ENCODE measurements at places on chromosomes 11 and 22.

- H3K27ac ChIP-seq: no peak overlapping the region
- no peaks in the 10 kb centered on the region for H3K27me3 ChIP-seq
- H3K4me3 ChIP-seq: no peak overlapping the region
- H3K4me1 ChIP-seq: peaks cover 20% of the 10 kb centered on the region
- DNase-seq: no peak
- H3K36me3 ChIP-seq: peaks cover 30% of the 10 kb centered on the region
Observed at GRCh38 chr11:65777821-65778361, 2.9 kb downstream of the AP5B1 start.

- DNase-seq: no peak
- H3K27me3 ChIP-seq: no peaks in the 10 kb centered on the region
Observed at GRCh38 chr11:11247576-11247975, 105.5 kb downstream of the CSNK2A3 start.

- no peaks in the 10 kb centered on the region for H3K36me3 ChIP-seq
- no peaks in the 10 kb centered on the region for H3K27me3 ChIP-seq
- H3K4me3 ChIP-seq: no peak overlapping the region
- H3K27ac ChIP-seq: no peak overlapping the region
Observed at GRCh38 chr22:44355716-44356070, 42.9 kb upstream of the SHISAL1 start.

DNA sequence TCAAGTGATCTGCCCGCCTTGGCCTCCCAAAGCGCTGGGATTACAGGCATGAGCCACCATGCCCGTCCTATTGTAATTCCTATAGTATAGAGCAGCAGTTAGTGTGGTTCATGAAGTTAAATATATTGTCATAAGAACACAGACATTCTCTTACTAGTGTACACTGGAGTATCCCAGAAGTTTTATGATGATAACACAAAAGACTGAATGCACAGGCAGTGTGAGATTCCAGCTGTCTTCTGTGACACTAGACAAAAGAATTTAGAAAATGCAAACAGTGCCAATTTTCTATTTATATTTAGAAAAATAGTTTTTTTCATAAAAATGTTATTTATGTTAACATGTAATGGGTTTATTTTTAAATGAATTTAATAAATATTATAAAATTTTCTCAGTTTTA is 39.4 kb upstream of the RBX1 start:
- no peaks in the 10 kb centered on the region for H3K27me3 ChIP-seq
- H3K4me3 ChIP-seq: no peak overlapping the region
- H3K4me1 ChIP-seq: no peaks in the 10 kb centered on the region
- no peak overlapping the region for H3K27ac ChIP-seq
- no peak for DNase-seq

DNA sequence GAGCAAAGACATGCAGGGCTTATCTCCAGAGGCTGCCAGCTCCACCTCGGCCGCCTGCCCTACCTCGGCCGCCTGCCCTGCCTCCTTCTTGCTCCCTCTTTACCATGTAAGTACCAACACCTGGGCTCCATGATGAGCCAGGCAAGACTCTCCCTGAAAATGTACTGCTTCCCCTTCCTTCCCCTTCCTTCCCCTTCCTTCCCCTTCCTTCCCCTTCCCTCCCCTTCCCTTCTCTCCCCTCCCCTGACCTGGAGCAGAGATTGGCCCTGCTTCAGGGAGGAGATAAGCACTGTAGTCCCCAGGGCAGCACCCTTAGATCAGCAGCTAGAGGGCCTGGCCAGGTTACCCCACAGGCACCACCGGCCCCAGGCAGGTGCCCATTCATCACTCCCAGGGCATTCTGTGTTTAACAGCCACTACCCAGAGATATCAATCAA is 25.4 kb upstream of the ADORA2A start:
- no peak for DNase-seq
- H3K27me3 ChIP-seq: no peaks in the 10 kb centered on the region
- peak overlapping the region; percentile 40 for H3K4me3 ChIP-seq
- H3K27ac ChIP-seq: peak overlapping the region; percentile 83
- no peaks in the 10 kb centered on the region for H3K4me1 ChIP-seq
- peaks cover 18% of the 10 kb centered on the region for H3K36me3 ChIP-seq

- no peak for DNase-seq
- no peak overlapping the region for H3K27ac ChIP-seq
- H3K36me3 ChIP-seq: peaks cover 11% of the 10 kb centered on the region
Observed at GRCh38 chr11:1889941-1890855, 1.5 kb downstream of the PRR33 start.

GRCh38 chr11:82663535-82663934 is 70.1 kb downstream of the FAM181B start:
- H3K27ac ChIP-seq: no peak overlapping the region
- DNase-seq: no peak
- no peaks in the 10 kb centered on the region for H3K4me1 ChIP-seq
- H3K27me3 ChIP-seq: no peaks in the 10 kb centered on the region
- H3K4me3 ChIP-seq: no peak overlapping the region

DNA sequence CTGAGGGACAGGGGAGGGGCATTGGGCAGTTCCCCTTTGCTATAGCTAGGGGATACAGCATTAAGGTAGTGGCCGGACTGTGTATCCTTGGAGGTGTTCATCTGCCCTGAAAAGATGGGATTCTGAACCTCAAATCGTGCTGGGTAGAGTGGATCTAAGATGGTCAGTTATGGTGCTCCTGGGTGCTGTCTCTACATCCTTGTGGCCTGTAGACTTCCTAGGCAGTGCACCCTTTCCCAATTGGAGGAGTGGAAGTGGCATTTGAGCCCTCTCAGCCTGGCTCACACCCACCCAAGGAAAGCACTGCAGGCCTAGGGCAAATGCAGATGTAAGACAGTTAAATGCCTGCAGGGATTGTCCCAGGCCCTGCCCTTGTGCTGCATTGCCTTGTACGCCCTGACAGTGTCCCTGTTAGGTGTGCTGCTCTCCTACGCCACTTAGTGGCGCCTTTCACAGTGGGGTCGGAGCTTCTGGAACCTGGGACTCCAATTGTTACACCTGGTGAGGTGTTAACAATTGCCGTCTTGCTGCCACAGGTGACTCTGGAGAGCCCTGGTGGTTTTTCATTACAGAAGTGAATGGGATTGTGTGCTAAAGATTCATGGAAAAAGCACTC is 35.0 kb downstream of the PPFIBP2 start:
- H3K27me3 ChIP-seq: no peaks in the 10 kb centered on the region
- H3K4me1 ChIP-seq: peaks cover 12% of the 10 kb centered on the region
- H3K36me3 ChIP-seq: no peaks in the 10 kb centered on the region
- H3K4me3 ChIP-seq: no peak overlapping the region

DNA sequence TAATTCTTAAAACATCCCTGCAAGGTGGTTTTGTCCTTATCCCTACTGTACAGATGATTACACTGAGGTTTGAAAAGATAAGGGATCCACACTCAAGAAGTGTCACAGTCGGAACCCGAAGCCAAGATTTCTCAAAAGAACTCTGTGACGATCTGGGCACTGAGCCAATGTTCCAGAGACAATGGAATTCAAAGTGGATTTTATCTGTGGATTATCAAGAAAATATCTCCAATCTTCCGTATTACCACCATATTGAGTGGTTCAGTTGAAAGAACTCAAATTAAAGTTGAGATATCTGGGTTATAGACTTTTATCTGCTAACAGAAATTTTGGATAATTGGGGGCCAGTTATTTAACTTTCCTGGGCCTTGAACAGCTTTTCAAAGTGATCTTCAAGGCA is 100.0 kb upstream of the GRAMD1B start:
- H3K27me3 ChIP-seq: no peaks in the 10 kb centered on the region
- no peak overlapping the region for H3K4me3 ChIP-seq
- no peaks in the 10 kb centered on the region for H3K36me3 ChIP-seq
- H3K4me1 ChIP-seq: peaks cover 19% of the 10 kb centered on the region
- H3K27ac ChIP-seq: peak overlapping the region; percentile 21
- no peak for DNase-seq

- no peaks in the 10 kb centered on the region for H3K4me1 ChIP-seq
- peaks cover 36% of the 10 kb centered on the region for H3K36me3 ChIP-seq
- DNase-seq: peak; percentile 51
- H3K4me3 ChIP-seq: no peak overlapping the region
Observed at GRCh38 chr11:94876222-94876621, 97.1 kb downstream of the CWC15 start.

GRCh38 chr11:128733440-128734102 is 39.7 kb downstream of the FLI1 start:
- peaks cover 51% of the 10 kb centered on the region for H3K4me1 ChIP-seq
- H3K27me3 ChIP-seq: no peaks in the 10 kb centered on the region
- no peak overlapping the region for H3K27ac ChIP-seq

- peaks cover 12% of the 10 kb centered on the region for H3K27me3 ChIP-seq
- DNase-seq: no peak
- H3K4me3 ChIP-seq: no peak overlapping the region
- H3K36me3 ChIP-seq: no peaks in the 10 kb centered on the region
- no peak overlapping the region for H3K27ac ChIP-seq
Observed at GRCh38 chr11:13008061-13008435, 1.1 kb upstream of the RASSF10 start.

DNA sequence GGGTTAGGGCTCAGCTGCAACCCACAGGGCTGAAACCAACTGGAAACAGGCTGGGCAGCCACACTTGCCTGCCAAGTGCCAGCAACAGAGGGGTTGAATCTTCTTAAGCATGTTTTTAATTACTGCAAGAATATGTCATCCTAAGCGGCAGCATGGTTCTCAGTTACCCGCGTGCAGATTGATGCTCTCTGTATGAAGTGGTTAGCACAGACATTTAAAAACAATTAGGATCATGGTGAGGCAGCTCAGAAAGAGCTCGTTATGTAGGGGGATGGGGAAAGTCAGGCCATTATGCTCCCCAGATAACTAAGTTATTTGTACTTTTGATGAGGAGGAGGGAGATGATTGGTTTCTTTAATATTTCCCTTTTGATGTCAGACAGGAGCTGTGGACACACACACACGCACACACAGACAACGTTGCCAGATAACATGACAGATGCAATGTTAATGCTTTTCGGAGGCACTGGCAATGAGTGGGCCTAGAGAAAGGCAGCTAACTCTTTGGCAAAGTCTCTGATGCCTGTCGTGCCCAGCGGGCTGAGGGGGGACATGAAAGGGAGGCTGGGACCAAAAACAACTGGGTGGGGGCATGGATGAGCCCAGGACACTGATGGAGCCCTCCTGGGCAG is 389.7 kb downstream of the NXPE2 start:
- H3K27me3 ChIP-seq: no peaks in the 10 kb centered on the region
- H3K27ac ChIP-seq: no peak overlapping the region
- H3K4me3 ChIP-seq: no peak overlapping the region
- no peak for DNase-seq

DNA sequence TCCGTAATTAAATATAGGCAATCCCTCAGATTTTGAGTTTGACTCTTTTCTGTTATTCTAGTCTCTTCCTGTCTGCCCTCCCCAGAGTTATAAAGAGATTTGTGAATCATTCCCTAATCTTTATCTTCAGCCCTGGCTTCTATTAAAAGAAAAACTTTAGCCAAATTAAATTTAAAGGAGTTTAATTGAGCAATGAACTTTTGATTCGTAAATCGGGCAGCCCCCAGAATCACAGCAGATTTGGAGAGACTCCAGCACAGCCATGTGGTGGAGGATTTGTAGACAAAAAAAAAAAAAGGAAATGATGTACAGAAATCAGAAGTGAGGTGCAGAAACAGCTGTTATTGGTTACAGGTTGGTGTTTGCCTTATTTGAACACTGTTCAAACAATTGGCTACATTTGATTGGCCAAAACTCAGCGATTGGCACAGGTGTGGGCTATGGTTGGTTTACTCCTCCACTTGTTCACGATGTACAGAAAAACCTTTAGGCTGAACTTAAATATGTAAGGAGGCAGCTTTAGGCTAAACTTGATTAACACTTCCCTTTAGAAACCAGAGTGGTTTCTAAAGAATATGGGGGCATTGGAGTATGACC is 2.3 kb upstream of the ALKBH8 start:
- H3K36me3 ChIP-seq: no peaks in the 10 kb centered on the region
- no peak for DNase-seq

- H3K36me3 ChIP-seq: no peaks in the 10 kb centered on the region
- no peak for DNase-seq
- no peak overlapping the region for H3K27ac ChIP-seq
- H3K4me1 ChIP-seq: no peaks in the 10 kb centered on the region
- no peaks in the 10 kb centered on the region for H3K27me3 ChIP-seq
Observed at GRCh38 chr22:46508491-46508999, 28.9 kb downstream of the CELSR1 start.

- no peaks in the 10 kb centered on the region for H3K36me3 ChIP-seq
- H3K4me3 ChIP-seq: no peak overlapping the region
Observed at GRCh38 chr11:94926698-94927237, 46.6 kb downstream of the CWC15 start.

GRCh38 chr22:30286813-30287647 is 2.3 kb downstream of the CASTOR1 start:
- H3K4me1 ChIP-seq: no peaks in the 10 kb centered on the region
- H3K27ac ChIP-seq: no peak overlapping the region
- no peak for DNase-seq
- no peak overlapping the region for H3K4me3 ChIP-seq

DNA sequence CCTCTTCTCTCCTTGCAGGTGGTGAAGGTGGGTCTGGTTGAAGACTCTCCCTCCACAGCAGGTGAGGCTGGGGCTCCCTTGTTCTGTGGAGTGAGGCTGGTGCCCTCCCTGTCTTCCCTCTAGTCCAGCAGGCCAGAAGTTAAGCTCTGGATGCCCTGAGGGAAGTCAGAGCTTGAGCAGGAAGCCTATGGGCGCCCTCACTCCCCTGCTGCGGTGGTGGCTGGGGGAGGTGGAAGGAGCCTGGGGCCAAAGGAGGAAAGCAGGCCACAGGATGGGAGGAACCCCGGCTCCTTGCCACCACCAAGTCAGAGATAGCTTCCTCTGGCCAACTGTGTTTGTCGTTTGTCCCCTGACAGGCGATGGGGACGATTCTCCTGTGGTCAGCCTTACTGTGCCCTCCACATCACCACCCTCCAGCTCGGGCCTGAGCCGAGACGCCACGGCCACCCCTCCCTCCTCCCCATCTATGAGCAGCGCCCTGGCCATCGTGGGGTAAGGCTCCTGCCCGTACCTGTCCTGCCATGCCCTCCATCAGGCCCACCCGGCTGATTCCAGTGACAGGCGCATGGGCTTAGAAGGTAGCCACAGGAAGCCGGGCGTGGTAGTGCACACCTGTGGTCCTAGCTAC is 29.5 kb upstream of the RAB1B start:
- no peaks in the 10 kb centered on the region for H3K4me1 ChIP-seq
- no peak overlapping the region for H3K27ac ChIP-seq
- H3K27me3 ChIP-seq: no peaks in the 10 kb centered on the region
- no peak overlapping the region for H3K4me3 ChIP-seq

DNA sequence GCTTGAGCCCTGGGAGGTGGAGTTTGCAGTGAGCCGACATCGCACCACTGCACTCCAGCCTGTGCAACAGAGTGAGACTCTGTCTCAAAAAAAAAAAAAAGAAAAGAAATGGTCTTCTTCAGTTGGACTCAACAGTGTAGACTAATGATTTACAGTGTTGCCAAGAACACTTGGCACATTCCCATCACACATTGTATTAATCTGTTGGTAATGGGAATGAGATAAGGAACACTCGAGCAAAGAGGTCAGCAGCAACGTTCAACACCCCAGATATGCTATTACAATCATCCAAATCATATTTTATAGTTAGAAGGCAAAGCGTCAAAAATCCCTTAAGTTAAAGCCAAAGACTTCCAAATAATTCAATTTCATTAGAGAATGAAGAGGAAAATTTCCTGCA is 14.5 kb downstream of the CDON start:
- no peak overlapping the region for H3K27ac ChIP-seq
- H3K4me1 ChIP-seq: peaks cover 6% of the 10 kb centered on the region
- H3K4me3 ChIP-seq: no peak overlapping the region
- DNase-seq: no peak
- H3K27me3 ChIP-seq: no peaks in the 10 kb centered on the region
- no peaks in the 10 kb centered on the region for H3K36me3 ChIP-seq

Measured in right atrium auricular region (tissue), 2 donors.